ENCODE measurements at places on chromosomes 2 and 18.

- DNase-seq, result peak; percentile 25
Measured at GRCh38 chr2:201064797-201065329, 6.6 kb downstream of the HYCC2 start.

- no peak for DNase-seq
Measured at GRCh38 chr18:58314284-58314683, 270.3 kb downstream of the NEDD4L start.

DNA sequence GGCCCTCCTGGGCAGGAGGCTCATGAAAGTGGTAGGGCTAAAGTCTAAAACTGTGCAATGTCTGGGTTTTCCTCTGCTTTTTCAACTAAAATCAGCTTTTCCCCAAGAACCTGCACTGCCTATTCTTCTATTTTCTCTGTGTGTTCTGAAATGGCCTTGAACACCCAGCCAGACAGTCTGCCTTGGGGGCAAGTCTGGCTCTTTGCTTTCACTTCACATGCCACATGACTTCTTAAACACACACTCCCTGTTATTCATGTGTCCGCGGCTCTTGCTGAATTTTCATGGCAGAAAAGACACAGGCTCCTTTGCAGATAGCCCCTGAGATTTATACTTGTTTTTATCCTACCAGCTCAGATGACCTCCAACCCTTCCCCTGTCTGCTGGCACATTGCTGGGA lies 10.6 kb upstream of the RPIA start:
- DNase-seq, result no peak

- DNase-seq, result no peak
Measured at GRCh38 chr2:14363976-14364375, 268.5 kb upstream of the LRATD1 start.

DNA sequence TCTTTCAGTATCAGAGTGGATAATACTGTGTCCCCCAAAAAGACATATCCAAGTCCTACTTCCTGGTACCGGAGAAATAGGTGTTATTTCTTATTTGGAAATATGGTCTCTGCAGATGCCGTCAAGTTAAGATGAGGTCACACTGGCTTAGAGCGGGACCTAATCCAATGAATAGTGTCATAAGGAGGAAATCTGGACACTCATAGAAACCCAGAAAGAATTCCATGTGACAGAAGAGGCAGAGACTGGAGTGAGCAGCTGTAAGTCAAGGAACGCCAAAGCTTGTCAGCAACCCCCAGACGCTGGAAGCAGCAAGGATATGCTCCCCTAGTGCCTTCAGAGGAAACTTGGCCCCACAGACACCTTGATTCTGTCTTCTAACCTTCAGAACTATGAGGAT lies 69.8 kb downstream of the CCBE1 start:
- DNase-seq, result no peak

- DNase-seq, result no peak
Measured at GRCh38 chr2:230269715-230270114, 44.2 kb downstream of the SP140 start.

Measured in head of caudate nucleus (tissue), 42 donors.